ENCODE measurements at places on chromosomes 5 and 9. TPM values are rescaled to one million over a fixed set of nuclear protein-coding genes. Genes with fewer than 3 reads are reported as not detected.

- DNase-seq: no peak
These were observed 565.5 kb downstream of the ZNF608 start for GRCh38 chr5:124180875-124181461.

DNA sequence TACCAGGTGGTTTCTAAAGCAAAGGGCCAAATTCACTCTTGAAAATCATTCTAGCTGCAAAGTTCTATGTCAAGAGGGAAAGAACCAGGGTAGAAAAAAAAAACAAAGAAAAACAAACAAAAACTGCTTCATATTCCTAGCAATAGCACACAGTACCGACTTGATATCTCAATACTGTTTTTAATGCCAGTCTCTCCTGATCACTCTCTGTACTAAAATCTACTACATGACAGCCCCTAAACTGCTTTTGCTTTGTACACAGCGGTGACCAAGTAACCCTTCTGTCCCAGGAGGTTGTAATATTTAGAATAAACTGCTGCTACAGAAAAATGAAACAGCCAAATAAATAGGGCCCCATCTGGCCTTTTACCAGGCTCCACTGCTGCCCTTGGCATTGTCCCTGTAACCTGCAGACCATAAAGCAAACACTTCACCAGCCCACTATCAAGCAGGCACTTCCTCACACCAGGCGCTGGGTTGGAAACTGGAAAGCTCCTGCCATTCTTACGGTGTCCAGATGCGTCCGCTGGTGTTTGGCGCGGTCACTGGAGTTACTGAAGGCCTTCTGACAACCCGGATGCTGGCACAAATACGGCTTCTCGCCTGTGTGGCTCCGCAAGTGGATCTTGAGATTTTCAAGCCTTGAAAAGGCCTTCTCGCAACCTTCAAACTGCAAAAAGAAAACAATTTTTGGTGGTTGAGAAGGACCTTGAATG, 363.2 kb downstream of the GLIS3 start:
- no peak for DNase-seq

DNA sequence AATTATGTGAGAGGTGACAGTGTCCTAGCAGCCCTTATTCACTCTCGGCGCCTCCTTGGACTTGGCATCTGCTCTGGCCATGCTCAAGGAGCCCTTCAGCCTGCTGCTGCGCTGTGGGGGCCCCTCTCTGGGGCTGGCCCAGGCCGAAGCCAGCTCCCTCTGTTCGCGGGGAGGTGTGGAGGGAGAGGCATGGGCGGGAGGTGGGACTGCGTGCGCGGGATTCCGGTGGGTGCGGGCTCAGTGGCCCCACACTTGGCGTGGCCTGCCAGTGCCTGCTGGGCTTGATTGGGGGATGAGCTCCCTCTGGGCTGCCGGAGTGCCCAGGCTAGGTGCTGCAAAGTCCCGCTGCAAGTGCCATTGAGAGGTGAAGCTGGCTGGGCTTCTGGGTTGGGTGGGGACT, 12.9 kb upstream of the DMRTA1 start:
- no peak for DNase-seq

DNA sequence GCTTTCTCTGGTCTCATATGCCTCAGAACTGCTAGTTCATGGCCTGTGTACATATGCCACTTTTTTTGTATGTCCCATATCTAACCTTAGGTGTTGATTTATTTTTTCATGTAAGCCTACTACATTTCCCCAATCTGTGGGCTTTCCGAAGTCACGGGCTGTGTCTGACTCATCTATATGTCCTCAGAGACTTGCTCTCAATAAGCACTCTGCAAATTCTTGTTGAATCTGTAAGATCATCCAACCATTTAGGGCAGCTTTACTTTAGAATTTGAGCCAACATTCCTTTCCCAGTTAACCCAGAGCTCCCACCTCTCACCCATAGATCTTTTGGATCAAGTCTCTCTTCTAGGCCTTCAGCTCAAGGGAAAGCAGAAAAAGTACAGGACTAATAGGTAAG, 263.4 kb downstream of the SEC61B start:
- no peak for DNase-seq

Gene GRIN3A
- not detected for total RNA-seq

Measured in kidney epithelial cell (primary cell).